T-helper 22 cell (primary cell): ENCODE measurements at places on chromosomes 7 and 10.

- no peak for DNase-seq
Observed at GRCh38 chr10:5591336-5591824, 66.6 kb downstream of the CALML3 start.

DNA sequence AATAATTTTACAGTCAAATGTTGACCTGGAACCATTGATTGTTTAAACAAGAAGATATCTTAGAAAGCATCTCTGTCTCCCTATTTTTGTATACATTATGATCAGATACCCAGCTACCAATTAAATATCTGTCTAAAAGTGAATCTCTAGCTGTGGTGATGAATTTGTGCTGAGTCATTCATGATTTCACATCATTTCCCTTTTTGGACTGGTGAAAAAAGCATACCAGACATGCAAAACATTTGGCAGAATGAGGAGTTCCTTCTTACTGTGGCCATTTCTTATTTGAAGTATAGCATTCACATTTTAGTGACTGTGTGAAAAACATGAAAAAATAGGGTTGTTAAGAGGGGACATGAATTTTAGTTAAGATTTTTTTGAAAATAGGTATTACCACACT is 98.0 kb upstream of the GATA3 start:
- no peak for DNase-seq

DNA sequence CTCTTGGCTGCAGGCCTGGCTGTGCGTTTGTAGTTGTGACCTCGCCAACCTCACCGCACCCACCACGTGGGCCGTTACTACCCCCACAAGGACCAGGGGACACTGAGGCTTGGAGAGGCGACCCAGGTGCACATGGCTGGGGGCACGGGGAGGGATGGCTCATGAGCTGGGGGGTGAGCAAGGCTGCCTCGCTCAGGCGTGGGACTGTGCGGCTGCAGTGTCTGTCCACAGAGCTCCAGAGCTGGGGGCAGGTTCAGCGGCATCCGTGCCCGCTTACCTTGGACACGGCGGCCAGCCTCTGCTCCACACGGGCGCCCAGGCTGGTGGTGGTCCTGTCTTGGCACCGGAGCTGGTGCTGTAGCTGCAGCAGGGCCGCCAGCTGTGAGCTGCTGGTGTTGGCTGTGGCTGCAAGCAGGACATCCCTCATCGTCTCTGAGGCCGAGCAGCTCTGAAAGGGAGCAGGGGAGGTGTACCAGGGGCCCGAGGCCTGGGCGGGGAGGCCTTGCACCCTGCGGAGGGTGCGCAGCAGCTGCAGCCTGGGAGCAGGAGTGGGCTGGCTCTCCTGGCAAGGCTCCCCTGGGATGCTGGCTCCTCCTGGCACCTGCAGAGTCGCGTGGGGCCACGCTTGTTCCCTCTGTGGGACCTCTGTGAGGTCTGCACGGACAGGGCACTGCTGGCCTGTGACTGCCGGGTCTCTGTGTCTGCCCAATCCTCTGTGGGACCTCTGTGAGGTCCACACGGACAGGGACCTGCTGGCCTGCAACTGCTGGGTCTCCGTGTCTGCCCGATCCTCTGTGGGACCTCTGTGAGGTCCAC is 60.0 kb upstream of the NKX6-2 start:
- no peak for DNase-seq

- no peak for DNase-seq
Observed at GRCh38 chr10:128493811-128494210, 367.6 kb upstream of the MKI67 start.

- no peak for DNase-seq
Observed at GRCh38 chr7:82778021-82778420, 334.4 kb upstream of the CACNA2D1 start.
